ENCODE measurements at places on chromosomes 2 and 18.

DNA sequence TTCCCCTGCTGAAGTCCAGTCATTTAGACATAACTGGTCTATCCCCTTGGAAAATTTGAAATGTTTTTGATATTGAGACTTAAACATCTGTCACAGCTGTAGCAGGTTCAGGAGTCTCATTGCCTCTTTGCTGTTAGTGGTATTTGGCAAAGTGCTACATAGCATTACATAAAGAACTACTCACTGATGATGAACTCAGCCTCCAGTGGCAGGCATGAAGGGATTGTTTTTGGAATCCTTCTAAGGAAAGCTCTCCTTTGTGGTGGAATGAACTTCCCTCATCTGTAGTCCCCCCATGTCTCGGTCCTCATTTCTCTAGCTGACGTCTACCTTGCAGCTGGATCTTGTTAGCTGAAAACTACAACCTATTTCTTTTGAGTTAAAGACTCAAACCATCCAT, 111.6 kb downstream of the TACR1 start:
- DNase-seq, result no peak

DNA sequence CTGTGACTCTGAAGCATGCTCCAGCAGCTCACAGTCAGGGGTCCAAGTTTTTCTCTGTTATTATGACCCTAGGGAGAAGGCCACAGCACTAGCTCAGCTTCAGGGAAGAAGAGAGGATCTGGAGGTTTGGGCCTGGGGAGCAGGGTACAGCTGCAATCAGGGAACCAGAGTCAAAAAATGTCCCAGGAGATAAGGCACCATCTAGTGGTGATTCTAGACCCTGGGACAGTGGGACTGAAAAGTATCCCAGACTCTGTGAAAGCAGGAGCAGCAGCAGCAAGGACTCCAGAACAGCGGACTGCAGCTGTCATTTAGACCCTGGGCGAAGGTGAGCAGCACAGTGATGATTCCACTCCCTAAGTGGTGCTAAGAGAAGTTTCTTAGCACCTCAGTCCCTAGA, 278.4 kb upstream of the DDX18 start:
- DNase-seq, result no peak

DNA sequence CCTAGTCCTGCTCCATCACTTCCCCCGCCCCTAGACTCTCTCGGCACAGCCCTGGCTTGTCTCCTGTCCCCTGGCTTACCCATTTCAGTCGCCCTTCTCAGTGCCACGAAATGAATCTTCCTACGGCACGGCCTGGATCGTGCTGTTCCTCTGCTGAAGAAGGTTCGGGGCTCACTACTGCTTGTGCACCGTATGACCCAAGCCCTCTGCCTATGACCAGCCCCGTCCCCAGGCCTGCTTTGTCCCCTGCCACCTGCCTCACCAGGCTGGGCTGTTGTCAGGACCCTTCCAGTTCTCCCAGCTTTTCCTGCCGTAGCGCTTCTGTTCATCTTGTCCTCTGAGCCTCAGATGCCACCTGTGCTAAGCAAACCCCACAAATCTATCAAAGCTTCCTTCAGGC, 13.9 kb downstream of the CHMP1B start:
- DNase-seq, result no peak

DNA sequence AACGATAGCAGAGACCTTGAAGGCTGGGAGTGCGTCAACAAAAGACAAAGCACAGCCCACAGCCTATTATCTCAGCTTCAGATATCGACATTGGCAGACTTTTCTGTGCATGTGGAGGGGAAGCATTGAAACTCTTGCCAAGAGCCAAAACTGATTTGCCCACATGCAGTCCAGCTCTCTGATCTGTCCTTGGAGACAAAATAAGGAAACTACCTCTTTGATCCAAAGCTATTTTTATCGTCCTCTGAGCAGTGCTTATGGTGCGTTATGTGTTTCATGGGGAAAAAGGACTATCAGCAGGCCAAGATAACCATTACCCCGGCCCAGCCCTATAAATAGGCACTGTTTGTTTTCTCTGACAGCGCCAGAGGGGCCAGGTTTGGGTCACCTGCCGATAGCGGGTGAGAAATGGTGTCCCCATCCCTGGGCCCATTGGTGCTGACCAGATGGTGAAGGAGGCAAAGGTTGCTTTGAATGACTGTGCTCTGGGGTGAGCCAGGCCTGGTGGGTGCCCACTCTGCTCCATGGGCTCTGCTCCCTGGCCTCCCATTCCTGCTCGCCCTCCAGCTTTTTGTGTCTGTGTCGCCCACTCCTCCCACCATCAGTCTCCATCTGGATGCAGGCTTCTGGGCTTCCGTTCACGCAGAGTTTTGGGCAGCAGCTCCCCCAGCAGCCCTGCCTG, 176.1 kb upstream of the HS6ST1 start:
- DNase-seq, result no peak

- DNase-seq, result no peak
These were observed 16.8 kb upstream of the LYPD6 start for GRCh38 chr2:149313512-149313972.

Measured in stimulated activated CD8-positive, alpha-beta memory T cell treated with anti-CD3 and anti-CD28 coated beads, Interleukin-2, amount 100 ng/mL, for 48 hours (primary cell).